Pons (tissue), 1 donor: ENCODE measurements at places on chromosomes 3 and 15.

DNA sequence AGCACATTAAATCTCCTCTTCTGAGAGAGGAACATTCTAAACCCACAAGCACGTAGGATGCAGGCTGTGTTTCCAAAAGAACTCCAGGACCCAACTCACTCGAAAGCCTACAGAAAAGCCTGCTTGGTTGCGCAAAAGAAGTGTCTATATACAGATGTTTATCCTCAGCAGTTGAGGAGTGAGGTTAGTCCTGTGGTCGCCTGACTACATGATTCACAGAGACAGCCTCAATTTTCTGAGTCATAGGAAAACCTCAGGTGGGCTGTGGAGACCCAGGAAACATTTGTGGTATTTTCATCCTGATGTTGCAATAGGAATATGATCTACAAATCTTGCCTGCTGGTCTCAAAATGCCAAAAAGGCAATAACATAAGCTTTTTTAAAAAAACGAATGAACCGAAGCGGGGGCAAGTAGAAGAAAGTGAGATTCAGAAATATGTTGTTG lies 183.8 kb upstream of the THRB start:
- no peak for DNase-seq

- no peak for DNase-seq
These were observed 11.8 kb upstream of the ARL8B start for GRCh38 chr3:5110337-5110736.

DNA sequence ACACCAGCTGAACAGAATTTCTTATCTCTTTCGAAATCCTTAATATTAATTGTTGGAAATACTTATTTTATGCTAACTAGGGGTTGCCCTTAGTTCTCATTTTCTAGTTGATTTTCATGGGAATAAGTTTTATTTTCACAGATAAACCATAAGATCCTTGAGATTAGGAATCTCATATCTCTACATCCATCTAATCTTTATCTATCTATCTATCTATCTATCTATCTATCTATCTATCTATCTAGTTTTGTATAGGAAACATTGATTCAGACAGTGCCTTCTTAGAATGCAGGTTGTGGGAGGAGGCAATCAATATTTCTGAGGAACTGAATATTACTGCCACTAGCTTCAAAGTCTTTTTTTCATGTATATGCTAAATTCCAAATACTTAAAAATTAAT lies 3.5 kb upstream of the KBTBD8 start:
- DNase-seq: no peak

- no peak for DNase-seq
These were observed 197.6 kb upstream of the POU1F1 start for GRCh38 chr3:87473944-87474343.

DNA sequence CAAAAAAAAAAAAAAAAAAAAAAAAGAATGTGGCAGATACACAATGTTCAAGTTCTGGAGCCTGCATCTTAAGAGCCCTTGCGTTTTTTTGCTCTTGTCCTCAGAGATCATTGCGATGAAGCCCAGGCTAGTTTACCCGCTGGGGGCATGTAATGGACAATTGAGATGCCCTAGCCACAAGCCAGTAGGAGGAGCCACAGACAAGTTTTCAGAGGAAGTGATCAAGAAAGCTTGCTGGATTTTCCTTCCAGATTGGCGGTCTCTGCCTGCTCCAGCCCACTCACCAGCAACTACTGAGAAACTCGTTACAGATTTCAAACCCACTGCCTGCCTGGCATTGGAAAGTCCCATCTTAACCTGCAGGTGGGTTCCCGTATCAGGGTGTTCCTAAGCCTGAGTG lies 192.1 kb upstream of the EOMES start:
- DNase-seq: no peak

DNA sequence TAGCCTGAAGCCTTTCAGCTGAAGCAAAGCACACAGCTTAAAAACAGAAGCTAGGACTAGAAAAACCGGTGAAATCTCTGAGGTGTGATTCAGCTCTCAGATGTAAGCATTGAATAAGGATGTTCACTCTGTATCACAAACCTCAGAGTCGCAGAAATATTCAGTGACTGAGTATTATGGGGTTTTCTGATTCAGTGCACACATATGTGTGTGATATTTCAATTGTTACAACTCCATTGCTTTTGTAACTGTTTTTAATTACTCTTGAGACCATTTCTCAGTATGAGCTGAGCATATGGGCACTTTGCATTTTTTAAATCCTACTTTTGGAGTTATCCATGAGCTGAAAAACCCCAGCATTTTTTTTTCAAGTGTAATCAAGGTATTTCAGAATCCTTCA lies 868.8 kb downstream of the NTRK3 start:
- no peak for DNase-seq
